ENCODE measurements at places on chromosomes 4 and X.

DNA sequence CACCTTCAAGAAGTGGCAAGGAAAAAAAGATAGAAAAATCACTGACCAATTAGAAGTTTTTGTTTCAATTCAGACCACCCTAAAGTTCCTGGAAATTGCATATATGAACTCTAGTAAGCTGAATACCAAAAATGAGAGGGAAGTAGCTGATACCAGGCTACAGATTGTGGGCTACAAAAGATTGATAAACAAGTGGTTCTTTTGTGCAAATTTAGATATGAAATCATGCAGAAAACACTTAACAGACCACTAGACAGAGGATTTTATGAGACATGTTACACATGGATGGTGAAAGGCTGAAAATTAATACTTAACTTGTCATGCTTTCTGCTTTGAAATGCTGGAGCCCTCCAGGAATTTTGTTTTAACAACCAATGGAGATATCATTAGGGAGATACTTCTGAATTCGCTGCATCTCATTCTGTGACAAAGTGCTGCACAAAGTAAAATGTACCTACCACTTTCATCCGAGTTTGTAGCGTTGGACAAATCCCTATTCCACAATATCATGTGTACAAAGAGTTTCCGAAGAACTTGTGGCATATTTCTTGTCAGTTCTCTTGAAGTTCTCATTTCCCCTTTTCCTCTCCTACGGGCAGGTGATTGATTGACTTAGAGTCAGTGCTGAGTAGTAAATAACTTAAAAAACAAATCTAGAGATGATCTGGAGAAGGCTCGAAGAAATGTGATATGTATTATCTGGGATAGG is 235.0 kb downstream of the PALLD start:
- DNase-seq, result no peak

- no peak for DNase-seq
These were observed 207.5 kb upstream of the FTHL17 start for GRCh38 chrX:31279359-31279758.

- no peak for DNase-seq
These were observed 80.7 kb downstream of the SYNPO2 start for GRCh38 chr4:118969359-118969758.

DNA sequence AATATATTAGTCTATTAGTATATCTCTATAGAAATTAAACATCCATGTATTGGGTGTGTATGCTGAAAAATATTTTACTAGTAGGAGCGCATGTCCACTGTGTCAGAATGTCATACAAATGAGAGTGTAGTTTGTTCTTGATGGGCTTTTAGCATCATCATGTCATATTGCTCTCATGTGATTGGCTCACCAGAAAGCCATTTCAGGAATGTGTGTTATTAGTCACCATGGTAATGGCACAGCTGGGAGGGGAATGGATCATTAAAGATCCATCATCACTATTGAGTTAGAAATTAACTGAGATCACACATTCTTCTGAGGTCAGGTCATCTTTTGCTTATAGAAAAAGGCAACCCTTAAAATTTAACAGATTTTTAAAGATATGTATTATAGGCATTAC is 77.3 kb downstream of the PHEX start:
- DNase-seq, result no peak

- no peak for DNase-seq
These were observed 1.6 kb downstream of the FAM13A start for GRCh38 chr4:89055157-89056080.

DNA sequence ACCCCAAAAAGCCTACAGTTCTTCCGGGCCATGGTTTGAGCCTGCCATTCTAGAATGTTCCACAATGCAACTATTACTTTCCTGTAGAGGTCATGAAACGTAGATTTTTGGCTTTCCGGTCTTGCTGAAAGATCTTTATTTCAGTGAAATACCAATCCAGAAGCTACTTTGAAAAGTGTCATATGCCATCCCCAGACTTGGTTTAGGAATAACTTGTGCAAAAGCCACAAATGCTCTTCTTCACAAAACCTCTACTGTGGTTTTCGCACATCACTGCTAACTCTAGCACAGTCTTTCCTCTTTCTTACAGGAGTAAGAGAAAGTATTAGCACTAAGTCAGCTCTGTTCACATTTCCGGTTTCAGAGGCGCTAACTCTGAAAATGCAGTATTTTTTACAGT is 12.7 kb upstream of the CD40LG start:
- no peak for DNase-seq

Data from NCI-H1048 (cell line).